ENCODE measurements at places on chromosomes 4 and X.

DNA sequence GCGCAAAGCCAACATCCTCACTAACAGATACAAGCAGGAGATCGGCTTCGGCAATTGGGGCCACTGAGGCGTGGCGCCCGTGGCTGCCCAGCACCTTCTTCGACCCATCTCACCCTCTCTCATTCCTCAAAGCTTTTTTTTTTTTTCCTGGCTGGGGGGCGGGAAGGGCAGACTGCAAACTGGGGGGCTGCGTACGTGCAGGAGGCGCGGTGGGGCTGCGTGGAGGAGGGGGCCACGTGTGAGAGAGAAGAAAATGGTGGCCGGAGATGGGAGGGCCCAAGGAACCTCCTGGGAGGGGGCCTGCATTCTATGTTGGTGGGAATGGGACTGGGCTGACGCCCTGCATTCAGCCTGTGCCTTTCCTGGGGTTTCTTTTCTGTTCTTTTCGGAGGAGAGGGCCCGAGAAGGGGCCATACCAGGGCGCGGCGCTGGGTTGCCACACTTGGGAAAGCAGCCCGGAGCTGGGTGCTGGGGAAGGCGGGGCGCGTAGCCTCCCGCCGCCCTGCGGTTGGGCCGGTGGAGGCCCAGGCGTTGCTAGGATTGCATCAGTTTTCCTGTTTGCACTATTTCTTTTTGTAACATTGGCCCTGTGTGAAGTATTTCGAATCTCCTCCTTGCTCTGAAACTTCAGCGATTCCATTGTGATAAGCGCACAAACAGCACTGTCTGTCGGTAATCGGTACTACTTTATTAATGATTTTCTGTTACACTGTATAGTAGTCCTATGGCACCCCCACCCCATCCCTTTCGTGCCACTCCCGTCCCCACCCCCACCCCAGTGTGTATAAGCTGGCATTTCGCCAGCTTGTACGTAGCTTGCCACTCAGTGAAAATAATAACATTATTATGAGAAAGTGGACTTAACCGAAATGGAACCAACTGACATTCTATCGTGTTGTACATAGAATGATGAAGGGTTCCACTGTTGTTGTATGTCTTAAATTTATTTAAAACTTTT lies 4.5 kb downstream of the MID1IP1 start:
- DNase-seq = peak; percentile 66

DNA sequence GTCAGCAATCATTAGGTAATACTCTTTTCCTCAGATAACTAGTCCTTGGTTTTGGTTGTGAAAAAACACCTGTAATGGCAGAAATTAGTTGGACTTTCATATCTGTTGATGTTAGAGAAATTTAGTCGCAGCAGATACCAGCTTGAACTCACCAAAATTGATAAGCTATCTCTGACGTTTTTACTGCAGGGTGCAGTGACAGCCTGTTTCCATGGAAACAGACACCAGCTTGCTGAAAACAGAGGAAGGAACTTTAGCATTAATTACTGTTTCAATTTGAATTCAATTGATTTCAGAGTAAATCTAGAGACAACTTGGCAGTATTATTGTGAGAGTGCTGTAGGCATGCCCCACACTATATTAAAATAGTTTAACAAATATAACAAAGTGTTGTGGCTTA lies 246.5 kb downstream of the PPP1R2C start:
- no peak for DNase-seq

DNA sequence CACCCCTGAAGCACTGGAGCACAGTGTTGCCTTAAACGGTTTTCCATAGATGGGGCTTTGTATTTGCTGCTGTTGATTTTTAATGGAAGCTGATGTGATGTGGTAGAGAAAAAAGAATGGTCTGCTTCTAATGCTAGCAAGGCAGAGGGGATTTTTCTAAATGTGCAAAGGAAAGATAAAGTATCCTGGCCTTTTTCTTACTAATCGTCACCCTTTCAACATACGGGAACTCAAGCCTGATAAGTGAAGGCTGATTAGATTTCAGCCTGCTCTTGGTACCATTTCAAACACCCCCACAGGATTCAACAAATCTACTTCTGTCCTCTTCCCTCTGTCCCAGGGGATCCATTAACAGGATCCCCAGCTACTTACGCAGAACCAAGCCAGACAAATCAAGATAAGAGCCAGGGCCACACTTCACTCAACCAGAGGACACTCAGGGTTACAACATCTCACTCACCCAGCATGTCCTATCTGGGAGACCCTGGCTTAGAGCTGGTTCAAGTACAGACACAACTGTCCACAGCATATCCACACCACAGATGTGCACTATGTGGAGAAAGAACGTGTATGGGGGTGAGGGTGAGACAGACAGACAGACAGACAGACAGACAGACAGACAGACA lies 180.0 kb downstream of the SH3KBP1 start:
- DNase-seq = no peak

DNA sequence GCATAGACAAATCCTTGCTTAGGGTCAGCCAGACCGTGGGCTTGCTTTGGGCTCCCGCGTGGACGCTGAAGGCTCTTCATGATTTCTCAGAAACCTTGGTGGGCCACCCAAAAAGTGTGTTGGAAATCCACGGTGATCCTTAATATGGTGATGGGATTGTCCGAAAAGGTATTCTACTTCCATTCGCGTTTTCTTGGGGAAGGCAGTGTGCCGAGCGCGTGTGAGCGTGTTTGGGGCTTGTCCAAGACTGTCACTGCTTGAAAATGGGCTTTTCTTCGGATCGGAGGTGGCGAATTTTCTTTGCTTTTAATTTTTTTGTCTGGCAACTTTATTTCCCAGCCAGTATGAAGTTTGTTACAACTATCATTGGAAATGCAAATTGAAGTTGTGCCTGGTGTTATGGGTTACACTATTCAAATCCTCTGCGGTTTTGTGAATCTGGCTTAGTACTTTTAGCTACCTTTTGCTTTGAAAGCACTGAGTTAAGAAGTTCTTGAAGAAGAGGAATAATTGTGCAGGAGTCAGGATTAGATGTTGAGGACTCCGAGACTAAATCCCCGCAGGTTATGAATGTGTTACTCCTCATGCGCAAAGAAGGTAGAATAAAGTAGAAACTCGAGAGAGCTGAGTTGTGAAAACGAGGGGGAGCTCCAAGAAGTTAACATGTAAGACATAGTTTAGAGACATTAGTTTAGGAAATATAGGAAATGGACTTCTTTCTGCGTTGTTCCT lies 3.2 kb downstream of the SPRY1 start:
- DNase-seq = no peak

DNA sequence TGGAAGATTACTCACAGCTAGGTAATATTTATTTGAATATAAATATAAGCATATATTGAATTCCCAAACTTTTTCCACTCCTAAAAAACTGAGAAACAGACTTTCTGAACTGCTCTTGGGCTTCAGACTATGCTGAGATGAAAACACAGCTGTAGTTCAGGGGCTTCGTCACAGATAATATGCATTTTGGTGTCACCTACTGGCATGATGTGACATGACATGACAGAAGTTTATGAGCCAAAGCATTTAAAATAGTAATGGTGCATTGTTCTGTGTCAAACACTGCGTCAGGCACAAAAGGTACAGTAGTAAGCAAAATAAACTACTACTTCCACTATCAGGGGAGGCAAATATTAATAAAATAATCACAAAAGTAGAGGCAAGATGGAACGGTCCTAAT lies 171.3 kb downstream of the BTC start:
- no peak for DNase-seq

DNA sequence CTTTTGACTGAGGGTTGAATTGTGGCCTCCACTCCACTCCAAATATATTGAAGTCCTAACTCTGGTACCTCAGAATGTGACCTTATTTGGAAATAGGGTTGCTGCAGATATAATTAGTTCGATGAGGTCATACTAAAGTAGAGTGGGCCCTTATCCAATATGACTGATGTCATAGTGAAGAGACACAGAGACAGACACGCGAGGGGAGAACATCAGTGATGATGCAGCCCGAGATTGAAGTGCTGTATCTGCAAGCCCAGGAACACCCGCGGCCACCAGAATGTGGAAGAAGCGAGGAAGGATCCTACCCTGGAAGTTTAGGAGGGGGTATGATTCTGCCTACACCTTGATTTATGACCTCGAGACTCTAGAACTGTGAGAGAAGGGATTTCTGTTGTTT lies 279.0 kb downstream of the ANKRD50 start:
- DNase-seq = no peak

DNA sequence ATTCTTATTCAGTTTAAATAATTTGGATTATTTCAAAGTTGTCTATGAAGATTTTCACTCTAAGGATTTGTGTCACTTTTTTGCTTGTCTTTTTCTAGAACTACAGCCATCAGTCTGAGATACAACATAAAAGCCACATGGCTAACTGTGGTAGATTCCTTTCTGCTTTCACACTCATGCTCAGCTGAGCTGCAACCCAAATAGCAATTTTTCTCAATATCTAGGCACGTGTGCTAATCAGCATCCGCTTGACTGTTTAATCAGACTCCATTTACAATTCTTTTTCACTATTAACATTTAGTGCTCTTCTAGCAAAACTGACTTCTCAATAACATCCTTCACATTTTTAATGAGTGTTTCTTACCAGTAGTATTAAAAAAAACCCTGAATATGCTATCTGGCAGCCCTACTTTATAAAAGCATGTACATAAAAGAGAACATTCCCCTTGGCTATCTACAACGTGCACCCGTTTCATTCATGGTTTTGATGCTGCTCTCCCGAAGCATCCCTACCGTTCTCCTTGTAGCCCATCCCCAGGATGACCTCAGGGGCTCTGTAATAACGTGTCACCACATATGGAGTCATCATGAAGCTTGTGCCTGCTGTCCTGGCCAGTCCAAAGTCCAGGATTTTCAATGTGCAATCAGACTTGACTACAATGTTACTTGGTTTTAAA lies 259.2 kb downstream of the MAPK10 start:
- DNase-seq = no peak

- DNase-seq = peak; percentile 55
These were observed 142.3 kb downstream of the PDGFC start for GRCh38 chr4:156829201-156829873.

- DNase-seq = no peak
These were observed 417.4 kb upstream of the FAT1 start for GRCh38 chr4:187141101-187141500.

DNA sequence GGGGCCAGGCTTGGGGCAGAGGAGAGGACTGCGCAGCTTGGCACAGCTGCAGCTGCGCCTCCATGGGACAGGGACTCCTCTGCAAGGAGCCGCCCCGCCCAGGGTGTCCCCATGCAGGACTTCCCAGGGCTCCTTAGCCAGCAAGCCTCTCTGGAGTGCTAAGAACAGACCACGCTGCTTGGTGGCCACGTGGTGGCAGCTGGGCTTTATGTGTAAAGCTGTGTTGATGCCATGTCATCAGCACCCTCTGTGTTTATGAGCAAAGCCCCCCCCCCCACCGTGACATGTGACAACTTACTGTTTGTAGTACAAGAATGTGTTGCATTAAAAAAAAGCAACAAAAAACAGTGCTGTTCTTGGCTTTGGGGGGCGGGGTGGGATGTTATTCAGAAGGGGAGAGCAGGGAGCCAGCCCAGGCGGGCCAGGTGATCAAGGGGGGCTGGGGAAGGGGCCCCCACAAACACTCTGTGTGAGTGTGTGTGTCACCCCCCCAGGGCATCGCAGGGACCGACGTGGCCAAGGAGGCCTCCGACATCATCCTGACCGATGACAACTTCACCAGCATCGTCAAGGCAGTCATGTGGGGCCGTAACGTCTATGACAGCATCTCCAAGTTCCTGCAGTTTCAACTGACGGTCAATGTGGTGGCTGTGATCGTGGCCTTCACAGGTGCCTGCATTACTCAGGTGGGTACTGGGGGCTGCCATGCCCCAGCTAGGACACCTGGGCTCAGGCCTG lies 40.3 kb downstream of the ATP2B3 start:
- no peak for DNase-seq

GRCh38 chrX:44874420-44875184 lies 1.6 kb downstream of the KDM6A start:
- peak; percentile 31 for DNase-seq

- no peak for DNase-seq
These were observed 833.2 kb downstream of the CCSER1 start for GRCh38 chr4:90960433-90960832.

DNA sequence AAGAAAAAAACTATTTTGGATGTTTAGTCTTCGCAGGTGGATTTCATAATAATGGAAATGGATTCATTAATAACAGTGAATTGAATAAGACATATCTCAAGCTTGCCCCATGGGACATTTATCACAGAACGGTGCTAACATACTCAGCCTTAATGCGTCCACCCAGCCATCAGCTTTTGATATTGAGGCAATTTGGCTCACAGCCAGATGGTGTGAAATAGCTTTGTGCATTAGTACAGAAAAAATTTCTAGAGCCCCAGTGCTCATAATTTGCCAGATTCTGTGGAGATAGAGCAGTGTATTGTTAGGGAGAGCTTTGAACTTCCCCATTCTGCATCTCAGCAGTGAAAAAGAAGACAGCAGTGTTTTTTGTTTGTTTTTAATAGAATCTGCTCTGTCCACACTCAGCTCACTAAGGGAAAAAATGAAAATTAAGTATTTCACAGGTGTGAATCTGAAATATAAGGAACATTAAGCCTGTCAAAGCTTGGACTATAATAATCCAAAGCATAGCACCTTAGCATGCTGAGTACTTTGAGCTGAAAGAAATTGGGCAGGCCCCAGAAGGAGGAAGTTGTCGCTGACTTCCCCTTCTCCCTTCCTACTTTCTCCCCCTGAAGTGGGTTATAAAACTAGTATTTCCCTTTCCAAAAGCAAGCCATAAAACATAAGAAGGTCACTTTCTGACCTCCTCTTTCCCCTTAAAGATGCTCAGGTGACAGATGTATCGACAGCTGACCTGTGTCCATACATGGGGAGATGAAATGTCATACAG lies 295.8 kb downstream of the MAGEB5 start:
- no peak for DNase-seq

GRCh38 chr4:1239141-1239949 lies 9.6 kb downstream of the CTBP1 start:
- DNase-seq = no peak
